Esophagus squamous epithelium (tissue), 5 donors: ENCODE measurements at places on chromosomes 13 and 19. TPM values are rescaled to one million over a fixed set of nuclear protein-coding genes. Genes with fewer than 3 reads are reported as not detected.

The SYT5 gene
- total RNA-seq, result not detected

The CEACAM8 gene
- not detected for total RNA-seq

The ZNF625 gene
- 4.8 TPM for total RNA-seq

- DNase-seq, result no peak
These were observed at the start of gene KHSRP for GRCh38 chr19:6424195-6424938. KHSRP (minus strand) TSS chr19:6424811; CDS start chr19:6424701, 110 bp downstream.

The SCGB2B2 gene
- total RNA-seq, result not detected

GRCh38 chr19:5094768-5095567 lies 126.1 kb downstream of the KDM4B start:
- no peak for DNase-seq

The OR7A5 gene
- total RNA-seq, result 0.38 TPM

- DNase-seq, result no peak
These were observed 110.2 kb downstream of the KLF5 start for GRCh38 chr13:73168953-73169401.

DNA sequence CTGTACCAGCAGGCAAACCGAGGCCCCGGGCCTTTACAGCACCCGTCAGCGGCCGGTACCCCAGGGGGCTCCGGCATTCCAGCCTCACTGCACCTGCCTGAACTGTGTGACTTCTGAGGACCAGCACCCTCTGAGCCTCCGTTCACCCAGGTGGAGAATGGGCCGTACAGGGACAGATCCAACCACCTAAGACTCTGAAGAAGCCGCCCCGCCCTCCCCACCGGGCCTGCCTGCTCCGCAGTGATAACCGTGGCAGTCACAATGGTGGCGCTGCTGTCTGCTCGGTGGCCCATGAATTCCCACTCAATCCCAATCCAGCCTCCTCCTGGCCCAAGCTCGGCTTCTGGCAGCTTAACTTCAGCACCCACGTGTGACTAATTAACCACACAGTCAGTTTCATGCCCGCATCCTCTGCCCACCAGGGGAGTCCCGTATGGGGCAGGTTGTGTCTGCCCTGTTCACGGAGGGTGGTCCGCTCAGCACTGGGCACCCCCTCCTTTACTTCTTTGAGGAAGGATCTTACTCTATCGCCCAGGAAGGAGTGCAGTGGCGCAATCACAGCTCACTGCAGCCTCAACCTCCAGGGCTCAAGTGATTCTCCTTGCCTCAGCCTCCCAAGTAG lies 3.4 kb downstream of the TCF3 start:
- DNase-seq, result no peak

DNA sequence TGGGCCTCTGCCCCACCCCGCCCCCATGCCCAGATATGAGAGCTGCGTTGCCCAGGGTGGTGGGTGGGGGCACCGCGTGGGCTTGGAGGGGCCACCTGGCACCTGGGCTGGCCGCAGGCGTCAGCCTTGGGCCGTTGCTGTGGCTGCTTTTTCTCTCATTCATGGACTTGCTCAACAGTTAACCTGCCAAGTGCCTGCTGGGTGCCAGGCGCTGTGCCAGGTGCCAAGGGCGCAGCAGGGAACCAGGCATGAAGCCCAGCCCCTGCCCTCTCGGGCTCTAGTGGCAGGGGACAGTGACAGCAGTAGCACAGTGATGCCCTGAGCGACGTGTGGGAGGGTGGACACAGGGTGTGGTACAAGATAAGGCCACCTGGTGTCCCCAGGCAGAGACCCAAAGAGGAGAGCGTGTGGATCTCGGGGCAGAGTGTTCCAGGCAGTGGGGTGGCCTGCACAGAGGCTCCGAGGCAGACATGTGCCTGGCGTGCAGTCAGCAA lies 28.1 kb downstream of the DHX34 start:
- no peak for DNase-seq

- DNase-seq, result no peak
These were observed 39.5 kb upstream of the GRTP1 start for GRCh38 chr13:113403255-113404104.

The ZNF525 gene
- total RNA-seq, result 7.2 TPM

GRCh38 chr19:28867978-28868377 lies 345.0 kb downstream of the UQCRFS1 start:
- DNase-seq, result no peak

- no peak for DNase-seq
These were observed 5.2 kb upstream of the ATP1A3 start for GRCh38 chr19:41999071-41999877.

The RFPL4A gene
- not detected for total RNA-seq
